ENCODE measurements at places on chromosomes 2 and 18.

DNA sequence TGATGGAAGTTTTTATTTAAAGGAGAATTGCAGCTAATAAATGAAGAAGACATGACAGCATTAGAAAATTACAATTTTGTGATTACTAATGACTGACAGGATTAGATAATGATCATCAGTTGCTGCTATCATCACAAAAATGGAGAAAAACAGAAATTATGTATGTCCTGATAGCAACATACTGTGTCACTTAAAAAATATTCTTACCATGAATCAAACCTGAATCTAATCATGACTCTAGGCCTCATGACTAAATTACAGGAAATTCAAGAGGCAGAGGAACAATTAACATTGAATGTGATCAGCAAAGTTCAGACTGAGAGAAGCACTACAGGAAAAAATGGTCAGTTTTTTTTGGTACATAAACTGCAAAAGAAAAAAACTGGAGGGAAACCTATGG, 147.8 kb downstream of the PMAIP1 start:
- no peak for DNase-seq

DNA sequence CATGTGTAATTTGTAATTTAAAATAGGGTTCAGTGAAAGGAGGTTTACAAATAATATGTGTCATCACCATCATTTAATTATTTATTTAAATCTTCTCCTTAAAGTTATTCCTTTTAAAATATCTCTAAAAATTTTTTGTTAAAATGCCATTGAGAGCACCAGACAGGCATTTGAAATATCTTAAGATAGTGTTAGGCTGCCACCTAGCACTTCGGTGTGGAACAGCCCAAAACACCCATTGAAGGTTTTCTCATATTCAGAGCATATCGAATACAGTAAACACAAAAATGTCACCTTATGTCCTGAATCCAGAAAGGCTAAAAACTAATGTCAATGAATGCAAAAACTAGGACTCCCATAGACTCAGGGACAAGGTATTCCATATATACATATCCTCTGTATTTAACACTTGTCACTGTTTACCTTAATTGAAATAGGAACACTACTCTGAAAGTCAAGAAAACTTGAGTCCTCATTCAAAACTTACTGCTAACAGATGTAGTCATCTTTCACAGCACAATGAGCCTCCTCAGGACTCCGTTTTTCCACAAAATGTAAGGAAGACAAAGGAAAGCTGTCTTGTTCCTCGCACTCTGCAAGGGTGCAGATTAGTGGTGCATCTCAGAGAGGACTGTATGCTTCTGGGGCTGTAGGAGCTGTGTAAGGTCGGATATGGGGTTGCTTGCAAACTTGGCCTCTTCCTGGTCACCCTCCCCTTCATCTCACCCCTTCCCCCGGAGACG, 329.5 kb downstream of the PAX3 start:
- DNase-seq, result peak; percentile 60

GRCh38 chr2:170887896-170888295, 41.2 kb upstream of the GORASP2 start:
- no peak for DNase-seq

- no peak for DNase-seq
These were observed 70.8 kb downstream of the MBOAT2 start for GRCh38 chr2:8932702-8933101.

GRCh38 chr2:66021296-66021695, 413.6 kb upstream of the MEIS1 start:
- no peak for DNase-seq

DNA sequence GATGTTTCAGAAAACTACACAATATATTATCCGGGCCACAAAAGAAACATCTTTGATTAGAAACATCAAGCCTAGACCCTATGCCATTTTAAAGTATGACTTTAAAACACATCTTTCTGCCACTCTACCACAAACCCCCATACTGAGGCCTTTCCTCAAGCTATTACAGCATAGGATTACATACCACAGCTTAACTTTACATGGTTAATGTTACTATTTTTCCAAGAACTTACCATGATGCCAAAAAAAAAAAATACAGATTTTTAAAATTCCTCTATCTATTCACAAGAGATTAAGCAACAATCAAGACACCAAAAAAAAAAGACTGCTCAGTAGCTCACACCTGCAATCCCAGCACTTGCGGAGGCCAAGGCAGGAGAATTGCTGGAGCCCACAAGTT, 9.0 kb downstream of the NCKAP1 start:
- DNase-seq, result no peak
